ENCODE measurements at places on chromosomes 6 and 20.
A peak's percentile ranks its signal among the peaks of the same experiment; 100 is the strongest.

DNA sequence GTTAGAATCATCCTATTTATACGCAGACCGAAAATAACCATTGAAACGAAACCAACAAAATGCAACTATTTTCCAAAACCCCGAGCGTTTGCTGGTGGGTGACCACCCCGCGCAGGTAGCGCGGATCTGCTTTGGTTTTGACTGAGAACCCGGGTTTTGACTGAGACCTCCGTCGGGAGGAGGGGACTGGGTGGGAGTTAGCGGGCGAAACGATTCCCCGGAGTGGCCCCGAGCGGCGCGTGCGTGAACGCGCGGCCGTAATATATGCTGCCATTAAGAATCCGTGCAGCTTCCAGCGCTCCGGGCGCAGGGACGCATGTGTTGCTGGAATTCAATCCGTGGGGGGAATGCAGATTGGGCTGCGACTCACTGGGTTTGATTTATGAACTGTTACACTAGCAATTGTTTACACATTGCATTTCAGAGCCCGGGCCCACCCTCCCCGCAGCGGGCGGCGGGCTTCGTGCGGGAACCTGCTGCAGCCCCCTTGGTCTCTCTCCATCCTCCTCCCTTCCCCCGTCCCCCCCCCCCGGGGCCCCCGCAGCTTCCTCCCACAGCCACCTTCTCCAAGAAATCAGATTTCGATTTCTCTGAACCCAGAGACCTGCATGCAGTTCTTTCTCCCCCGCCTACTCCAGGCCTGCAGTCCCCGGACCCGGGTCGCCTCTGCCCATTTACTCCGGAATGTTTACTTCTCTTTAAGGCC is 9.9 kb downstream of the NRN1 start:
- no peak for DNase-seq

DNA sequence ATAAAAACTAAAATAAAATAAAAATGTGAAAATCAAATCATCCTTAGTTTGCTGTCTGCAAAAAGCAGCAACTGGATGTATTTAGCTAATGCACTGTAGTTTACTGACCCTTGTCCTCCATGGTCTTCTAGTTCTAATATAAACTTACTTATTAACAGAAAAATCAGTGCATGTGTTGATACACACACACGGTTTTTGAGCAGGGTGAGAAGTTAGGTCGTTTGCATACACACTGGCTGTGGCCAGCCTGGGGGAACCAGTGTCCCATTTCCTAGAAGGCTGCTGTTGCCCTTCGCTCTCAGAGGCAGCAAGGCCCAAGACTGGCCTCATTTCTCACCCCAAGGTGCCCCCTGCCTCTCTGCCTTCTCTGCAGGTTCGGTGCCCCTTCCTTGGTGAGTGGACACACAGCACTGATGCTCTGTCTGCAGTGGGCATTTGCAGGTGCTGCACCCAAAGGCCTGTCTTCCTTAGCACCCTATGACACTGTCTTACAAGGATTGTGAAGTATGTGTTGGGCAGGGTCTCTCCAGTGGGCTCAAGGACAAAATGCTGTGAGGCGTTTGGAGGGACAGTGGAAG is 168.5 kb downstream of the SCP2D1 start:
- no peak for DNase-seq

DNA sequence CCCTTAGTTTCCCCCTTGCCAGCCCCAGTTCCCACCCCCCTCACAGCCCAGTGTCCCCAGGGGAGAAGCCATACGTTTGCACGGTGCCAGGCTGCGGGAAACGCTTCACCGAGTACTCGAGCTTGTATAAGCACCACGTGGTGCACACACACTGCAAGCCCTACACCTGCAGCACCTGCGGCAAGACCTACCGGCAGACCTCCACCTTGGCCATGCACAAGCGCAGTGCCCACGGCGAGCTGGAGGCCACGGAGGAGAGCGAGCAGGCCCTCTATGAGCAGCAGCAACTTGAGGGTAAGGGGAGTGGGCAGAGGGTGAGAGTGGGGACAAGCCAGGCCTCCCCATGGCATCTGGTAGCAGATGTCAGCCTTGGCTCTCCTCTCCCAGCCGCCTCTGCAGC is 5.1 kb upstream of the DEF6 start:
- no peak for DNase-seq

DNA sequence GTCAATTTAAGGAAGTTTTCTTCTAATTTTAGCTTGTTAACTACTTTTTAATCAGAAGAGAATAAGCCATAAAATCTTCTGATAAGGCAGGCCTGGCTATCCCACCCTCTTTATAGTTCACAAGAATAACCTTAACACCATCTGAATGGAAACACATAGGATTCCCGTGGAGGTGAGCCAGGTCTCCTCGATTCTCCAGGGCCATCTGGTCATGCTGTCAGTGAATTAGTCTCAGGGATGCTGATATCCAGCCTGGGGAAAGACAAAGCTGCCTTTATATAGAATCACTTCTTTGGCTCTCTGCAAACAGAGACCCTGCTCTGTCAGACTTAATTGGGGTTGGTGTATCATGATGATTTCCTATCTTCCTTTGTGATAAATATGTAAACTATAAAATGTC is 30.1 kb upstream of the TAGAP start:
- no peak for DNase-seq

DNA sequence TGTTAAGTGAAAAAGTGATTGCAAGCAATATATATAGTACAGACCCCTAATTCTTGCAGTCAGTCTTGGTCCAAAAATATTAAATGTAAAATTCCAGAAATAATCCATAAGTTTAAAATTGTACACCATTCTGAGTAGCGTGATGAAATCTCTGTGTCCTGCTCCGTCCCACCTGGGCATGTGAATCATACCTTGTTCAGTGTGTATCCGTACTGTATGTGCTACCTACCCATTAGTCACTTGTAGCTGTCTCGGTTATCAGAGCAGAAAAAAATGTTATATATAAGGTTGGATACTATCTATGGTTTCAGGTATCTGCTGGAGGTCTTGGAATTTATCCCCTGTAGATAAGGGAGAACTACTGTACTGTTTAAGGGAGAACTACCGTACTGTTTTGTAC is 16.3 kb downstream of the IRAK1BP1 start:
- no peak for DNase-seq

DNA sequence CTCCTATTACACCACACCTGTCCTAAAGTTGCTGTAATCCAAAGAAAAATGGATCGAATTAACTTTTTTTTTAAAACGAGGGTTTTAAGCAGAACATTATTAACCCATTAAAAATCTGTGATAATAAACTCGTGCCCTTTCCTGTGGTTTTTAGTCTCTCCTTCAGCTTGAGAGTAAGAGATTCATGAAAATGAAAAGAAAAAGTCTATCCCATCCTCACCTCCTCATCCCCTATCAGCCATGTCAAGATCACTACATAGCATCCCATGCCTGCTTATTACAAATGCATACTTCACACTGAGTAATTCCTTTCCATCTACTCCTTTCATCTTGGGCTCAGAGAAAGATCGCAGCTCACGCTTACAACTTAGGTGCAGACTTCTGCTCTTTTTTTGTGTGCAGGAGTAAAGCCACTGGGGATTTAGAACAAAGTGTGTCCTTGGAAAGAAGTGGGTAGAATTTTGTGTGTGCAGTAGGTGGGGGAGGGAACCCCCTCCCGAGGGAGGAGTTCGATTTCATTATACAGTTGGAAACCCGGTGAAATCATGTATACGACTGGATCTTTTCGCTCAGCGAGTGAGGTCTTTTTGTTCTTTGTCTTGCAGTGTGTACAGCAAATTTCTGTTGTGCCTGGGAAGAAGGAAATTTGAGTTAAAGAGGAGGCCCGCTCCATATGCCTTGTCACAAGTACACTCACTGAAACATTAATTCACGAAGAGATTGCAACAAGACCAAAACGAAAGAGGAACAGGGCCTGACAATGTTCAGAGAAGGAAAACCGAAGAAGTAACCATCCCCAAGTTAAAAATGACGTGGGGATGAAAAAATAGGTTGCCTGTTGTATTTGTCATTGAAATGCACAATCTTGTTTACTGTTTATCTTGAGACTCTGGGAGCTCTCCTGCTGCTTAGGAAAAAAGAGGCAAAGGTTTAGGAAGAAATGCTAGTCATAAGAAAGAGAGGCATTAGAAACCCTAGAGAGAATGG is 146.5 kb upstream of the ZNF217 start:
- DNase-seq = no peak

DNA sequence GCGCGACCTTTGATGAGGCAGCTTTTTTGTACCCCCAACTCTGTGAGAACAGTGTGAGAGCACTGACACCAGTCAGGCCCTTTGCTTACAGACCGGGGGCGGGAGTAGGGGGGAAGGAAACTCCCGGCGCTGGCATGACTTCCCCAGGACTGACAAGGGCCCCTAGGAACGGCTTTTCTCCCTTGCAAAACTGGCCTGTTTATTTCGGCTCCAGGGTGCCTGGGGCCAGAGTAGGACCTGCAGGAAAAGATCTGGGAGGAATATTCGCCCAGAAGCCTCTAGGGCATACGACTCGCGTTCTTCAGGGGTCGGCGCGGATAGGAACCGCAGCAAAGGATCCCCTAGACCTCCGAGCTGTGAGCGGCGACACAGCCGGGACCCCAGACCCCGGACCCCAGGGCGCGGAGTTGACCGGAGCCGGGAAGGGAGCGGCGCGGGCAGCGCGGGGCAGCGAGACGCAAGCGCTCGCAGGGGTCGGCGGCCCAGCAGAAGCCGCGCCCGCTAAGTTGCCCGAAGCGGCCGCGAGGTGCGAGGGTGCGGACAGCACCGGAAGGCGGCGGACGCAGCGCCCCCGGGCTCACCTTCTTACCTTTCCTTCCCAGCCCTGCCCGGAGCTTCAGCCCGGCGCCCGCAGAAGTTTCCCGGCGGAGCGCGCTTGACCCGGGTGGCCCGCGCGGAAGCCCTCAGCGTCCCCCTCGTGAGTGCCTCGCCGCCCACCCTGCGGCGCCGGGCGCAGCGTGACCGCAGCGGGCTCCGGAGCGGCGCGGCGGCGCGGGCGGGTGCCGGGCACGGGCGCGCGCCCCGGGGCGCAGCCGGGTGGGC is at the start of gene POPDC3:
Gene POPDC3 (minus strand): TSS at position 771 of the 822 bp plus-strand sequence. CDS start 18,105 bp downstream, outside the sequence.
- DNase-seq = peak; percentile 1

DNA sequence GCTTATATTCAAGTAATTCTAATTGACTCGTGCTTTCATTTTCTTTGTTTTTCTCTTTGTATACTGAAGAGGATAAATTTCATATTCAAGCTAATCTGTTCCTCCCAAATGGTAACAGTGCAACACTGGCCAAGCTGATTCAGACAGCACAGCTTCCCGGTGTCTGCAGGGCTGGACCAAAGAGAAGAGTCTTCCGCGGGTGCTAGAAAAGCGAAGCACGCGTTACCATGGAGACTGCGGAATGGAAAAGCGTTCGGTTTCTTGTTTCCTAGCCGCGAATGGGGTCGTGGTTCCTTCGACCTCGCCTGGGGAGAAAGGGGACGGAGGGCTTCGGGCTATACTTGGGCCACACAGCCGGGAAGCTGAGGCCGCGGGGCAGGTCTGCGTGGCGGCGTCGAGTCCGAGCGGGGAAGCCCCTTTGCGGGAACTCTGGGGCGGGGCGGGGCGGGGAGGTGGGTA is 6.2 kb upstream of the ZNF311 start:
- peak; percentile 28 for DNase-seq

DNA sequence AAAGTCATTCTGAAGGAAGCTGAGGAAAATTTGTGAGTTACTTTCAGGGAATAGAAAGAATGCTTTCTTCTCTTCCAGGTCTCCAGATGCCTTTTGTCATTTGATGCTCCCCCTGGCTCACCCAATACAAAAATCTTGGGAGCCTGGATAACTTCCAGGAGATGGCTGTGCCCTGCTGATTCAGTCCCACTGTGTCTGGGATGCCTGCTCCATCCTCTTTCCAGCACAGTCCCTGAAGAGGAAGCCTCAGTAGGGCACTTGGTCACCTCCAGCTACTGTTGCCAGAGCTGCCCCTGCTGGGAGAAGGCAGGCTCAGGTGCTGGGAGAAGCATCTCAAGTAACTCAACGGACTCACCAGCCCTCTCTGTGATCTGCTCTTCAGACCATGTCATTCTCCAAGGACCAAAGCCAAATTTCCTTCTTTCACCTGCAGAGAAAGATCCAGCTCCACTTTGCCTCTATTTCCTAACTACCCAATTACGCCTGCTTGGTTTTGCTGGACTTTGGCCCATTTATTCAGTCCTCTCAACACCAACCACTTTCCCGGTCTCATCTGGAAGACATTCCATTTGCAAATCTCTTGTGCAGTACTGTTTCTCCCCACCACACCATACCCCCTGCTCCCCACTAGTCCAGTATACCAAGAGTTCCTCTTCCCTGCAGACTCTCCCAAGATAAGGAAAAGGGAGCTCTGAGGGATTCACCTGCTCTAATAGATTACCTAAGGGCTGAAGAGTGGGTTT is 53.3 kb downstream of the SLC23A2 start:
- no peak for DNase-seq

- peak; percentile 70 for DNase-seq
Observed at GRCh38 chr20:36572701-36573102, 695 bp upstream of the TGIF2 start.

GRCh38 chr6:3510617-3511016 is 53.8 kb upstream of the SLC22A23 start:
- no peak for DNase-seq

GRCh38 chr6:142171351-142171750 is 24.3 kb downstream of the VTA1 start:
- DNase-seq = no peak

DNA sequence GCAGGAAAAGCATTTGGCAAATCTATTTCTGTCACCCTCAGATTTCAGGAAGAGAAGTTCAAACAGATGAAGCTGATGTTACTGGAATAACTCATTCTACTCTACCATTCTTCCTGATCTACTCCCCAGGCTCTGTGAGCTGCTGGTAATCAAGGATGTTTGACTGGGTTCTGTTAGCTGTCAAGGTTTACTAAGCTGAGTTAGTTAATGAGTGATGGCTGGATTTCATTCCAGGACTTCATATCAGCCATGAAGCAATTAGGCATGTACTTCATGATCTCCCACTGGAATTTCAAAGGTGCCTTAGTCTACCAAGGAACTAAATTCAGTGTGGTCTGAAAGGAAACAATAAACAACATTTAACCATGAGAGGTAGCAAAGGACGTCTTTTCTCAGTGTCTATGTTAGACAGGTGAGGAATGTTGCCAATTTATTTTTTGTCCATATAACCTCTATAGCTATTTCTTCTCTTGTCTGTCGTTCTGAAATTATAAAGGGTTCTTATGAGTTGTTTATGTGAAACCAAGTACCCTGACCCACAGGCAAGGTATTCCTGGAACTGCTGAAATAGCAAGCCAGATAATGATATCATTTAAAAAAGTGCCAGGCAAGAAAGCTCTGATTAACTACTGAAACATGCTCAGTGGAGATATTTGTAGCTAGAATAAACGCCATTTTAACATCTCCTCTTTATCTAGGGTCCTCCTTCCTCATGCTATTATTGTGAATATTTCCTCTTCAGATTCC is 112.9 kb downstream of the BACH2 start:
- DNase-seq = no peak

DNA sequence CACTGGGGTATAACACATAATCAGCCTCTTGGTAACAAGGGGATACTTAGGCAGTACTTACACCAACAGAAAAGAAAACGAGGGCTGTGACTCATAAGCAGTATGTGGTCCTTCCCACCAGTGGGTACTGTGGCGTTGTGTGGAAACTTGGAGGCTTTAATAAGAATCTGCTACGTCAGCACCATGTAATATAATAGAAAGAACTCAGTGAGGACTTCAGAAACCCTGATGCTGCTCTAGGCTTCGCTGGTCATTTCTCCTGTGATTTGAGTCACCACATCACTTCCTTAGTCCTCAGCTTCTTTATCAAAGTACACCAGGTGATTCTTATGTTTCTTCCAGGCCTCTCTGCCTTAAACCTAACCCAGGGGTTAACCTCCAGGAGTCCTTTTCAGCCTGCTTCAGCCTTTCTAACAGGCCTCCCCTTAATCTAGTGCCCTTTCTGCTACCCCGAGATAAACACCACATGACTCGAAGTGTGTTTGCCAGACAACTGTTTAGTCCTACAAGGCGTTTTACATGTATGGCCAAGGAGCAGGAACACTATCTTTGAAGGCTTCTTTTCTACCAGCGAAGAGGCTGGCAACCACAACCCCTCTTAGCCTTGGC is 68.5 kb downstream of the FYN start:
- peak; percentile 70 for DNase-seq

Measured in activated CD4-positive, alpha-beta T cell treated with anti-CD3 and anti-CD28 coated beads, Interleukin-2, amount 50 U/mL, for 48 hours (primary cell).